ENCODE measurements at places on chromosomes 7 and 10.

GRCh38 chr10:130878131-130878530, 433.4 kb downstream of the TCERG1L start:
- no peak for DNase-seq

DNA sequence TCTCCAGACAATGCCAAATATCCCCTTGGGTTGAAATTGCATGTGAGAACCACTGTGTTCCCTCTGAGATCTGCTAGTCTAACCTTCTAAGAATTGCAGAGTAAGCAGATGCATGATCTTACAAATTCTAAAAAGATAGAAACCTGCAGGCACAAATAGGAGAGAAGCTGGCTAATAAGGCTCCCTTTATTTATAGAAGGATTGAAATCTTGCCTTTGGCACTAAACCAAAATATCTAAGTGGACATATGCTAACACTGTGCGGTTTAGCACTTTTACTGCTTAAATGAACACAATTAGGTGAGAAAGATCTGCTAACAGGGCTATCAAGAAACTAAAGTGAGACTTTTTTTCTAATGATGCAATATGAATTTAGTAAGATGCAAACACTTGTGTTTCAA, 225.5 kb downstream of the DOCK4 start:
- DNase-seq = no peak

DNA sequence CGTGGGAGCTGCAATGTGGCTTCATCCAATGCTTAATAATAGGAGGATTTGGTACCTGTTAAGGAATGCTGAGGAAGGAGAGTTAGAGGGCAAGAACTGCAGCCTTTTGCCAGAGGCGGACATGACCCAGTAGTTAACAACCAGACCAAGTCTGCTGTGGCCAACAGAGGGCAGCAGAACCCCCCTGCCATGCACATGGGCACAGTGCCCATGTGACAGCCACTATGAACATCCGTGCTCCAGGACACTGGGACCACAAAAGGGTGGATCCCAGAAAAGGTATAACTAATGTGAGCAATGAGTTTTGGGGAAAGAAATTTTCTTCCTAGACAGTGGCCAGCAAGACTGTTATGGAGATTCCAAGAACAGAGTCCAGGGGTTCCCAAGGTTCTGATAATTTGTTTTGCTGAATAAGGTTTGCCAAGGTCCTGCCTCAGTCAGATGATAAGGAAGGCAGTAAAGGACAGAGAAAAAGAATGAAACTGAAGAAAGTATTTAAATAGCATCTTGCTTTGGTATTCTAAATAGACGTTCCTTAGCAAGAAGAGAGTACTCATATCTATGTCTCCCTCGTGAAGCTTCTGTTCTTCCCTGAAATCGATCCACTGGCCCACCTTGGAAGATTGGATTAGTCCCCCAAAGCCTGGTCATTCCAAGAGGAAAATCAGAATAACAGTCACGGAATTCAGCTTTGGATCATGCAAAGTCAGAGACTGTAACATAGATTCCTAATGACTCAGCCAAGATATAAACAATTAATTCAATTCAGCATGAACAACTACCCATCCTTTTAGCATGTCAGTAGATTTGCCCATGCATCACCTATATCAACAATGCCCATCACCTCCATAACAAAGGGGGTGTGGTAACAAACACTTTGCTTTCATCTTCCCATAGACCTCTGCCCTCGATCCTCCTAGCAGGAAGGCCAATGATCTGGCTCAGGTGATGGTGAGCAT, 56.0 kb downstream of the LGI1 start:
- no peak for DNase-seq

- no peak for DNase-seq
Measured at GRCh38 chr10:15201589-15202300, 33.3 kb upstream of the NMT2 start.

DNA sequence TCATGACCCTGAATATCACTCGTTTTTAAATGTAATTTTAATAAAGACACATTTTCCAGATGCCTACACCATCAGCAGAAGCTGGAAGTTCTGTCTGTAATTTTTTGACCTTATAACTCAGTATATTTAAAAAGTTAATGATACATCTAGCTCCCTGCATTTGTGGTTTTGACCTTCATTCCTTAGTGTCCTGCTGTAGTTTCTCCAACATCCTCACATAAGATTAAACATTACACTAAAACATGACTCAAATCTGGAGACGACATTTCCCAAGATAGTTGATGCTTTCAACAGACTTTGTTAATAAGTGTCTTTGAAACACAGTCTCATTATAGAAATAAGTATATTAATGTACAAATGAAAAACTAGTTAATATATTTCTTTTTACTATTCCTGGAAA, 363.1 kb downstream of the POM121L12 start:
- no peak for DNase-seq

DNA sequence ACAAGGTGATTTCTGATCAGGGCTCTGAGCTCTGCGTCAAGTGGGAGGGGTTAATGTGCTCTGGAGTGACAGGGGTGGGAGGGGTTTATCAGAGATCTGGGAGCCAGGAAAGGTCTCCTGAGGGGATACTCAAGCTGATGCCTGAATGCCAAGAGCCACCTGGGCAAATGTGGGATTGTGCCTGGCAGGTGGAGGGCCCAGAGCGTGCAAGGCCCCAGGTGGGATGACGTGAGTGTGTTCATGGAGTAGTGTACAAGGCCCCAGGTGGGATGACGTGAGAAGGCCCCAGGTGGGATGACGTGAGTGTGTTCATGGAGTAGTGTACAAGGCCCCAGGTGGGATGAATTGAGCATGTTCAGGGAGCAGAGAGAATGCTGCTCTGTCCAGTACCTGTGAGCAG, 610.3 kb downstream of the PTPRN2 start:
- DNase-seq = no peak

DNA sequence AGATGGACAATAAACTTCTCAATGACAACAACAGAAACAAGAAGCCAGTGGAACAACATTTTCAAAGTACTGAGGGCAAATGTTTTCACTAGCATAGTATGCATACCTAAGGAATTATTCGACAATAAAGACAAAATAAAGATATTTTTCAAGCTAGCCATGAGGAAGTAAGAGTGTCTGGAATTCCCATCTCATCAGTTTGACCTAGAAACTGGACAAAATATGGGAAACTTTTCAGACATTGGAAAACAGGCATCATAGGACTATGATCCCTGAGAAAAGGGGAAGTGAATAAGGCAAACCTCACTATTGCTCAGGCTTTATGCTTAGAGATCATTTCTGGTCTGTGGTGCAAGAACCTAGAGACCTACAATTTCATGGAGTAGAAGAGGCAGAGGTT, 86.3 kb downstream of the OAT start:
- no peak for DNase-seq

GRCh38 chr7:6590645-6591110, 857 bp downstream of the INTS15 start:
- no peak for DNase-seq

DNA sequence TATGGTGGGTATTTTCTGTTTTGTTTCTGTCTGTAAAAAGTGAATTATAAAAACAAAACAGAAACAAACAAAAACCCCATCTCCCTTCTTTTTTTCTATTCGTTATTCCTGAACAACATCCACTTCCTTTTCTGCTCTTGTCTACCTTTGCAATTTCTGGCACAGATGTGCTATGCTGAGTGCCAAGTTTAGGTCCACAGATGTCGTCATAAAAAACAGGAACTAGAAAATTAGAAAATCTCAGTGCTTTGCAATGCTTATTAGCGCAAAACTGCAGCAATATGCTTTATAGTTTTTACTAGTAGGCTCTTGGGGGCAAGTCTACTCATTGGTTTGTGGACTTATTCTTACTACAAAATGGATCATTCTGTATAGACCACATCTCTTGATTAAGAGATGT, 94.2 kb upstream of the PRKCQ start:
- no peak for DNase-seq

GRCh38 chr7:81618396-81619014, 151.3 kb downstream of the HGF start:
- DNase-seq = no peak

- no peak for DNase-seq
Measured at GRCh38 chr7:12064586-12065127, 146.4 kb upstream of the TMEM106B start.

GRCh38 chr7:112654322-112655216, 135.6 kb downstream of the TMEM168 start:
- no peak for DNase-seq

DNA sequence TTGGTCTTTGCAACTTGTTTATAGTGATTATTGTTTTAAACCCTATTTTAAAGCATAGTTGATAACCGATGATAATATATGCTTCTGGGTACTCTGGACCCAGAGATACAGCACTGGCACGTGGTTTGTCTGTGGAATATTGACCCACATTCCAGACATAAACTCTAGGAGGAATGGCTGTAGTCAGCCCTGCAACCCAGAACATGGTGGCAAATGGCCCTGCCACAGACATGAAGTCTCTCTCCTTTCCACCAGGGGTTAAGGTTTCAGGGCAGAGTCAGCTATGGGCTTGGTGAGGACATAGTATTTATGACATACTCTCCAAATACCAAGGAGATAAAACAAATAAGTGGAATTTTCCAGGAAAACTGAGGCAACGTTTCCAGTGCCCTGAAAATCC, 83.6 kb downstream of the NAMPT start:
- no peak for DNase-seq

GRCh38 chr7:22441157-22441556, 58.8 kb downstream of the STEAP1B start:
- no peak for DNase-seq

DNA sequence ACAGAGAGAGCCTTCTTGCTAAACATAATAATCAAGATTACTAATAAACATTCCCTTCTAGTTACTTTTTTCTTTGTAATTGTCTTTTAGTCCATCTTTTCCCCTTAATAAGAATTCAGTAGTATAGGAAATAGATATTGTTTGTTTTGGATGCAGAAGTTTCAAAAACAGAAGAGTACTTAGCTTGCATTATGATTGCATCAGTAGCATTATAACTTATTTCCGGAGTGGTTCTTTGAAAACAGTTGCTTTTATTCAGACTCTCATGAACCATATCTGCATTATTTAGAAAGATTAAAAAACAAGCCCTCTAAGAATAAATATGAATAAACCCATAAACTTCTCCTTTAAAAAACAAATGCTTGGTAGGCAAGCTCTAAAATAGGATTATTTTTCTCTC, 34.0 kb upstream of the DKK1 start:
- no peak for DNase-seq

DNA sequence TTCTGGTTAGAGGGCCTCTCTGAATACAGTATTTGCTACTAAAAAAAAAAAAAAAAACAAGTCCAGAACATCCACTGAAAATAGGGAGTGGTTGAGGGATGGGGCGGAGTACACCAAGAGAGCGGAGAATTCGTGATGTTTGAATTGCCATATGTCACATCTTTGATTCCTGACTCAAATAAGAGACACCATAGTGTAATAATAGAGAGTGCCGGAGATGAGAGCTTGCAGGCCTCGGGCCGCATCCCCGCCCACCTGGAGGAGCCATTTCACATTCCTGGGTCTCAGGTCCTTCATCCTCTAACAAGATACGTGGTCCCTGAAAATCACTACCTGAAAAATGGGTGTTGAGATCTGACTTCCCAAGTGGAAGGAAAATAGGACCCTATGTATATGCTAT, 46.8 kb downstream of the KIAA1549 start:
- DNase-seq = no peak

DNA sequence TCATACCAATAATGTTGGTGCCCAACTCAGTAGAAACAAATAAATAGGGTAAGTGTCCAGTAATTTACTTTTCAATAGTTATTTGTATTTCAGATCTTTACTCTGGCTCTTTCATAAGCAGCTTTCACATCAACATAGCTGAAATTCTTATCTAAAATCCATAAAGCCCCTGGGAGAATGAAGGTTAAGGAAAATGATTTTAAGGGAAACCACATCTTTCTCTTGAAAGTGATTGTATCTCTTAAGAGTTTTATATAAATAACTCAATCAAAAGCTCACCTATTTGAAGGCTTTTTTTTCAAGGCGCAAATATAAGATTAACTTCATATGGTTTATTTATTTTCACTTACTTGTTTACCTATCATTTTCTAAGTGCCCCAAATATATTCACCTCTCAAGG, 324.4 kb downstream of the HGF start:
- DNase-seq = no peak

DNA sequence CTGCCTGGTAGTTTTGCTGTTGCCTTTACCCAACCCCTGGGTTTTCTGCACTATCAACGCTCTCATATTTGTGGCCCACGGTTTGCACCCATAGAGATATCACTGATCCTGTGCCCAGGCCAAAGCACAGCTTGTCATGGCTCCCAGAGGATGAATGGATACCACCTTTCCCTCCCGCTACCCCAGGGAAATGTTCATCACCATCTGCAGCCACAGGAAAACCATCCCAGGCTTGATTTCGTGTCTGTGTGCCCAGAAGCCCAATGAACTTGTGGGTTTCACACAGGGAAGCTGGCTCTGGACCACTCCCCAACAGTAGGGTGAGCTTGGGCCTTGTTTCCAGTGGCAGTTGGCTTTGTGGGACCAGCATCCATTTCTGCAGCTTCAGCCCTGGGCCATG, 143.1 kb upstream of the GDF10 start:
- no peak for DNase-seq

DNA sequence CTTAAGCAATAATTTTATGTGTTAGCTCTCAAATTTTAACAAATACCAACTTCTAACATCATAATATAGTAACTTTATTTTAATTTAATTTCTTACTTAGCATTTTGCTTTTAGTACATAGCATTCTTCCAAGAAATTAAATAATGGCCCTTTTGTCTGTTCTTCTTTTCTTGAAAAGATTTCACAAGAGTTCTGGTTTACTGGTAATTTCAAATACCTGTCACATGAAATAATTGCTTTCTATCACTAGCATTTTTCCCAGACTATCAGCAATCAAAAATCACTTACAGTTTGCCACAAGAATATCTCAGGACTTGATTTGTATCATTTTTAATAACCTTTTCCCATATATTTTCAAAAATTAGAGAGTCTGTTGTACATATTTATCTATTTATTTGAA, 193.0 kb downstream of the CACNA2D1 start:
- DNase-seq = no peak

GRCh38 chr10:63917363-63917762, 396.2 kb downstream of the REEP3 start:
- no peak for DNase-seq

DNA sequence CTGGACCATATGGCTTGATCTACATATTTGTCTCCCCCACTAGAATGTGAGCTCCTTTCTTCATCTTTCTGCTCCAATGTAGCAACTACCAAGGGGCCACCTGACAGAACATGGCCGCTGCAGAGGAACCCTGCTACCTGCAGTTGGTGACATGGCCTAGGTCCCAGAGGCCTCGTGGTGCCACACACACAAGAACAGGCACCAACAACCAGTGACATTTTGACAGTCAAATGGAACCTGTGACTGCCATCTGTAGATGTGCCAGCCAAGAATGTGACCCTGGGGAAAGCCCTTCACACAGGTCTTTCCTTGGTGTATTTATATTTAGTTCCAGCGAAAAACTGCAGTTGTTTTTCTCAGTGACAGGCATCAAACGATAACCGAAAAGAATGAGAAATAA, 67.9 kb upstream of the ANKRD1 start:
- no peak for DNase-seq
